ENCODE measurements at places on chromosomes 7 and 10.

GRCh38 chr7:85897967-85898366, 711.1 kb upstream of the SEMA3D start:
- no peak for DNase-seq

GRCh38 chr7:8436965-8437364, 3.6 kb downstream of the NXPH1 start:
- DNase-seq = no peak

- DNase-seq = no peak
These were observed 3.7 kb downstream of the NACAD start for GRCh38 chr7:45084901-45085618.

GRCh38 chr7:12979181-12979580, 291.7 kb downstream of the ARL4A start:
- no peak for DNase-seq

DNA sequence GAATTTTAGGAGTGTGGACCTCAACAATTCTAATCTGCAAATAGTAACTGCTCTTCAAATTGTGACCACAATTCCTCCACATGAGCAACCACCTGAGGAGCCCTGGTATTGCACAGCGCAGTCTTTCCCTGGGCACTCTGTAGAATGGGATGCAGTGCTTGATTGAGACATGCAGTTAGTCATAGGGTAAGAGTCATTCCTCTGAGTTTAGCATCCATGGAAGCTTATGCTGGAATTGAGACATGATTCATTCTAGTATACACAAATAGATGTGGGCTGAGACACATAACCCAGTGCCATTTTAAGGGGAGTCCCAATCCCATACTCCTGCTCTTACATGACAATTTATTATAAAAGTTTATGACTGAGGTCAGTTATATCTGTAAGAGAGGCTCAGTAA, 582.3 kb upstream of the CNTNAP2 start:
- no peak for DNase-seq

DNA sequence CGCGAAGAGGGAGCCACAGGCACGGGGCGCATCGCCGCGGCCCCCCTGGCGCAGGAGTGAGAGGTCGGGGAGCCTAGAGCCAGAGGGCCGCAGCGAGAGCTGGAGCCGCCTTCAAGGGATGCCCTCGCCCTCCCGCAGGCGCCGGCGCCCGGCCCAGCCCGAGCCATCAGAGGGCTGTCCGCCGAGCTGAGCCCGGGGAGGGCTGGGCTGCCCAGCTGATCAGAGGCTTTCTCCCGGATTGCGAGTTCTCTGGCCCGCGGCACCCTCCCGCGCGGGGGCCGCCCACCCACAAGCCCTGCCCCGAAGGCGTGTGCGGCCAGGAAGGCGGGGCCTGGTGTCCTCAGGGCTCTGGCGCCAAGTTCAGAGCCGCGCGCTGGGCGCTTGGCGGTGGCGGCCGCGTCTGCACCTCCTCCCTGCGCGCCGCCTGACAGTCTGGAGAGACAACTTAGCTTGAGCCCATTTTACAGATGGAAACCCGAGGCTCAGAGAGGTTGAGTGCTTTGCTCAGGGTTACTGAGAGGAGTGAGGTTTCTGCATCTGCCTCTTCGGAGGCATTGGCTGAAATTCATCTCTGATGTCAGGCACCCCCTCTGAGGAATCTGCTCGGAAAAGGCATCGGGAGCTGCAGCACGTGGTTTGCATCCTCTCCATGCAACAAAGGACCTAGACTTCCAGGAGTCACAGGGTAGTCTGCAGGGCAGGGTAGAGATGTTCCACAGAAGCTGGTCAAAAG, 3.8 kb upstream of the ANTXRL start:
- peak; percentile 76 for DNase-seq

DNA sequence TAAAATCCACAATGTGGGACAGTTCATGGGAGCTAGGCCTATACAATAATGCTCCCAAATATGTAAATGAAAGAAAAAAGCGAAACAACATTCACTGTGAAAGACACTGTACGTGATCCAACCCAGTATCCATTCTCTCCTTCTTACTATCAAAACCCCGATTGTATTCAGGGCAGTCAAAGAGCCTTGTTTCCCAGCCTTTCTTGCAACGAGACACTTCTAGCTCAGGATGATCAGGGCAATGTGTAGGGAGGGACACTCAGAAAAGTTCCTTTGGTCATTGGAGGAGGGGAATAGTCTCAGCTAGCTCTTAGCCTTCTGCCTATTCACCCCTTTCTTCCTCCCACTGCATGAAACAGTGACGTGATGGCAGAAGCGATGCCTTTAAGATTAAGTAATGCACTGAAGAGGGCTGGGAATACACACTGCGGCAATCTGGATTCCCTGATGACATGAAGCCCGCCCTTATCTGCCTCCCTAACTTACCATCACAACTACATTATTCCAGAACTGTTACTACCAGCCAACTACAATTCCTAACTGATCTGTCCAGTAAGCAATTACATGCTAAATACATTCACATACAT, 27.3 kb downstream of the UBE2H start:
- peak; percentile 28 for DNase-seq

DNA sequence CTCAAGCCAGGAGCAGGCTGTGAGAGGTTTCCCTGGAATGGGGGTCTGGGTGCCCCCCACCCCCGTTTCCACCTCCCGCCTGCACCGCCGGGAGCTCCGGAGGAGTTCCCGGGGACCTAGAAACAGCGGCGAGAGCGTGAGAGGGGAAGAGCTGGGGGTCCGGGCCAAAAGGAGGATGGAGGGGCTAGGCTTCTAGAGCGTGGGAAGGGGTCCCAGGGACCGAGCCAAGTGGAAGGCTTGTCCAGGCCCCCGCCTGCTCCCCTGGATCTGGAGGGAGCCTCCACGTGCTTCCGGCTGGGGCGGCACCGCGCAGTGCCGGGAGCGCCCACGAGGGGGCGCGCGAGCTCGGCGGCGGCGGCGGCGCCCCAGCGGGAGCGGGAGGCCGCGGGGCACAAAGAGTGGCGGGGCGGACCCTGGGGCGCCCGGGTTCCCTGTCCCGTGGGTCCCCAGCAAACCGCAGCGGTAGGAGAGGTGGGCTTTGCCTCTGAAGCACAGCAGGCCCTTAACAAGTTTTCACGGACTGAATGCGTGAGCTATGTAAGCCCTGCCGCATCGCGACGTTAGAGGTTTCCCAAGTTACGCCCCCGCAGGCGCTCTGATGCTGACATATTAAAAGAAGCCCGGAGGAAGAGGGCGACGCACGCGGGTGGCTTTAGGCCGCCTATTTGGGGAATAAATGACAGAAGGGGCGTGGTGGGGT, 104.4 kb upstream of the LRRC4 start:
- DNase-seq = peak; percentile 73

DNA sequence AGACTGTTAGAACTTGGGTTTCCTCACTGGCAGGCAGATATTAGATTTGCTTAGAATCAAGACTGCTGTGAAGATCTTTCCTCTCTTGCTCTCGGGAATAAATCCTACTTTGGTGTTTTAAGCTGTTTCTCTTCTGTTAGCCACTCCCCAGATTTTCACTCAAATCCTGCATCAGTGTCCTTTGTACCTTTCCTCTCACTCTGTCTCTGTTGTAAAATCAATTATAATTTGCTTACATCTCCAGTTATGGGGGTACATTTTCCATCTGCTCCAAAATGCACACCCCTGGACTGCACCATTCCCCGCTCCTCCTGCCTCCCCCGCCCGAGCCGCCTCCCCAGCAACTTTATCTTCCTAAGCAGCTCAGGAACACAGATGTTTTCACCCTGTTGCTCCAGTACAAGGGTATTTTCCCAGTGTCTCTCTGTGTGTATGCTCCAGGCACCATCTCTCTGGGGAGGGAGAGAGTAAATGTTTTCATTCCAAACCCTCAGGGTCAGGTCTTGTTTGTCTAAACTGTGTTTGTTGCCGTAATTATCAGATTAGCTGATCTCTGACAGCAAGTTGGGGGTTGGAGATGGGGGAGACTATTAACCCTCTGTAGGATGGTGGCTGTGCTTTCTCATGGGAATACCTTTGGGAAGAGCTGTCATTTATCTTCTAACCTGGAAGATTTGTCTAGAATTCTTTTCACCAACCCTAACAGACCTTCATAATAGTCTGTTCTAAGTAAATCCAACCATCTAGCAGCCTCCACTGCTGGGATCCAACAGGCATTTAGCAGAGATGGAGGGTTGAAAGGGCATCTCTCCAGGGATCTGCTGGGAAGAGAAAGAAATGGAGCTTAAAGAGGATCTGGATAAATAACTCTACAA, 20.4 kb upstream of the GOT1 start:
- no peak for DNase-seq

DNA sequence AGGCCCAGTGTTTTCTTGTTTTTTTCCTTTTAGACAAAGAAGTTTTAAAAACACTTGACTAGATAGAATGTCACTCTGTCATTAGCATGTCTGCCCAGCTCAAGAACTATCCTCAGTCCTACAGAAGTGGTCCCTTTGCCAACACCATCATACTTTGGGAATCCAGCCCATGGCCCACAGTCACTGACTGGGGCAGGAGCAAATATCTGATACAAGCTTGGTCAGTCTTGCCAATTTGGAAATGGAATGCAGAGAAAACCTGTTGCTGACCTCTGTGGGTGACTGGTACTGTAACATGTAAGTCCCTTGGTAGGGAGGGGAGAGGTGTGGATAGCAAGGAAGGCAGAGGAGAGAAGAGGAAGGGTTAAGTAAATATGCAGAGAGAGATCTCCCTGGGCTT, 47.8 kb downstream of the IPMK start:
- no peak for DNase-seq

DNA sequence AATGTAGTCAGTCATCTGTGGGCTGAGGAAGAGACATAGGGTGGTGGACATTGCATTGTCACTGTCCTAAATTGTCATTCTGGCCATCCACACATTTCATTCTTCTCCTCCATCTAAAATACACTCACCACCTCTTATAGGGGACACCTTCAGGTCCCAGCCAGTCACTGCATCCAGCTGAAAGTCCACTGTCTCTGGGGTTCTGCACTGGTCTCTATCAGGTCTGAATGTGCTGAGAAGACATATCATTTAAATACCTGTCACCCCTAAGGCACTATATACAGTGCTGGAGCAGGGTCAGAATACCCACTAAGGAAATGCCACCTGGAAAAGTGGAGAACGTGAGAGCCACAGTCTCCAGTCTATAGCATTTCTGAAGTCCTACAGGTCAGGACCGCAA, 29.6 kb downstream of the SH2D4B start:
- no peak for DNase-seq

GRCh38 chr10:30215623-30216022, 133.5 kb downstream of the MTPAP start:
- no peak for DNase-seq

DNA sequence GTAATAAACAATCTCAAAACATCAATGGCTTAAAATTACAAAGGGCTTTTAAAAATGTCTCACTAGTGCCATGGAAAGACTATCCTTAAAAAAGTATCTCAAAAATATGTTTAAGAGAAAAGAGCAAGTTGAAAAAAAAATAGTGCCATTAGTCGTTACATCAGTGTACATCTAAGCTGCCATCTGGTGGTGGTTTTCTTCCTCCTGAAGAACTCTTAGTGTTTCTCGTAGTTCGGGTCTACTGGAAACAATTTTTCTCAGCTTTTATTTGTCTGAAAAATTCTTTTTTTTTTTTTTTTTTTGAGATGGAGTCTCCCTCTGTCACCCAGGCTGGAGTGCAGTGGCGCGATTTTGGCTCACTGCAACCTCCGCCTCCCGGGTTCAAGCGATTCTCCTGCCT, 5.9 kb upstream of the GARIN1A start:
- peak; percentile 27 for DNase-seq

GRCh38 chr7:23027261-23027660, 13.3 kb upstream of the HYCC1 start:
- DNase-seq = no peak

DNA sequence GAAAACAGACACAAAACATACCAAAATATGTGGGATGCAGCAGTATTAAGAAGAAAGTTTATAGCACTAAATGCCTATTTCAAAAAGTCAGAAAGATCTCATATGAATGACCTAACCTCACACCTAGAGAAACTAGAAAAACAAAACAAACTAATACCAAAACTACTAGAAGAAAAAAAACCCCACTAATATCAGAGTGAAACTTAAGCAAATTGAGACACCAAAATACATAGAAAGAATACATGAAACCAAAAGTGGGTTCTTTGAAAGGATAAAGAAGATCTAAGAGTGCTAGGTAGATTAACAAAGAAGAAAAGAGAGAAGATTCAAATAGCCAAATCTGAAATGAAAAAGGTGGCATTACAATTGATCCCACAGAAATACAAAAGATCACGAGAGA, 494.1 kb downstream of the SH2D4B start:
- DNase-seq = no peak

- DNase-seq = peak; percentile 21
These were observed 709.0 kb upstream of the IGFBP3 start for GRCh38 chr7:46630031-46630430.

DNA sequence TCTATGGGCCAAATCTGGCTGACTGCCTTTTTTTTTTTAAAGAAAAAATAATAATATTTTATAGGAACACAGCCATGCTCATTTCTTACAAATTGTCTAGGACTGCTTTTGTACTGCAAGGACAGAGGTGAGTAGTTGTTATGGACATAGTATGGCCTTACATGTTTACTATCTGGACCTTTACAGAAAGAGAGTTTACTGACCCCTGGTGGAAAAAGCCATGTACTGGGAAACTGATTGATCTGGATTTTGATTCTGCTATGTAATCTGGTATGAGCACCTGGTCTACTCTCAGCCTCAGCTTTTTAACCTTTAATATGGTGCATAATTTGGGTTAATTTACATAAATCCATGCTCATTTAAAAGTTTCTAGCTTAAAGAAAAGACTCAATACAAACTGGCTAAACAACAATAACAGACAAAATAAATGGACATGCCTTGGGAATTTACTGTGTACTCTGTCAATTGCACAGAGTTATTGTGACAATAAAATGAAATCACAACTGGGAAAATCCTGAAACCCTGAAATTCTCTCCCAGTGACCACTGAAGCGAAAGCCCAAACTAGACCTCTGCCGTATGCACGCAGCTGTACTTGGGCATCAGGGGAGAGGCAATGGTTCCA, 260.7 kb downstream of the BMPER start:
- peak; percentile 13 for DNase-seq

DNA sequence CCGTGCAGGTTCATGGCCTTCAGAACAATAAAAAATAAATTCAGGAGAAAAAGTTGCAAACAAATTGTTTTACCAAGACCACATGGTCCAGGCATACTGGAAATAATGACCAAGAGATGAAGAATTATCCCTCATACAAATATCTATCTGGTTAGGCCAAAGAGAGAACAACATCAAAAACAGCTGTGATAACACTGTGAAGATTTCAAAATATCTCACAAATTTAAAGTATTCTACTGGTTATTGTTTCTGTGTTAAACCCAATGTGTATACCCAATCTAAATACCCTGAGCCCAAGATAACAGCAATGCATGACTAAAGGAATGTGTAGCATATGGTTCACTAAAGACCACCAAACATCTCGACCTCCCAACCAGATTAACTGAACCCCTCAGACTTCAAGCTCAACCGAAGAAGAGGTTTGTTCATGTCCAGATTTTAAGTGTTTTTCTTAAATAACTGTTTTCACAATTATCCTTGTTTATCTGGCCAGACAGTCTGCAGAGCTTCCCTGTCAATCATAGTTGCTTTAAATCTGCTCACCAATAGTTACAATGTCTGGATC, 10.9 kb downstream of the OR9A2 start:
- DNase-seq = no peak

All from hepatic stellate cell (primary cell).